ENCODE measurements at places on chromosomes 7 and 10. TPM values are rescaled to one million over a fixed set of nuclear protein-coding genes. Genes with fewer than 3 reads are reported as not detected.

AKR1C1 gene
- total RNA-seq, result 0.81 TPM

EGFR gene
- total RNA-seq, result 28.9 TPM

OR2A12 gene
- total RNA-seq, result not detected

LIPJ gene
- total RNA-seq, result not detected

EPO gene
- total RNA-seq, result not detected

CH25H gene
- total RNA-seq, result 0.55 TPM

TECPR1 gene
- 22.1 TPM for total RNA-seq

NEURL1 gene
- total RNA-seq, result not detected

IDI2 gene
- not detected for total RNA-seq

ACSL5 gene
- total RNA-seq, result 3.2 TPM

GRCh38 chr7:154568346-154568745 is 434.6 kb downstream of the PAXIP1 start:
- no peak for DNase-seq

- DNase-seq, result no peak
Observed at GRCh38 chr10:110840225-110840922, 31.4 kb upstream of the PDCD4 start.

- no peak for DNase-seq
Observed at GRCh38 chr10:97215619-97216260, 30.0 kb upstream of the SLIT1 start.

- no peak for DNase-seq
Observed at GRCh38 chr7:44279731-44280505, 45.5 kb downstream of the CAMK2B start.

- no peak for DNase-seq
Observed at GRCh38 chr10:122557516-122557915, 3.0 kb upstream of the DMBT1 start.

DNA sequence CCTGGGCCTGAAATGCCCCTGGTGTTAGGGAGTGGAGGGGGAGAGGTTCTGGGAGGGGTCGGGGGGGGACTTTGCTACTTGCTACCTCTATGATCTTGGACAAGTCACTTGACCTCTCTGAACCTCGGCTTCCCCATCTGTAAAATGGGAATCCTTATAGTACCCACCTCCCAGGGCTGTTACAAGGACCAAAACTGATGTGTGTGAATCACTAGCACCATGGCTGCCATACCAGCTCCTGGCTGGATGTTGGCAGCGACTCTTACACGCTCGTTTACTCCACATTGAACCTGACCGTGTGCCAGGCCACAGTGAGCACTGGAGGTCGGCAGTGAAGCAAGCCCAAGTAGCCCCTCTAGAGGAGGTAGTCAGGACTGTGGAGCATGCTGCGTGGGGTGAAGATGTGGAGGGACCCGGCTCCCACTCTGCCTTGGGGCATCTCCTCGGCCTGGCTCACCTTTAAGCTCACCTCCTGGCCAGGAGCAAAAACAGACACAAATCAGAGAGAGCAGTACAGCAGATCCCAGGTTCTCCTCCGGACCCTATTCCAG is 28.9 kb downstream of the PPIF start:
- no peak for DNase-seq

DNA sequence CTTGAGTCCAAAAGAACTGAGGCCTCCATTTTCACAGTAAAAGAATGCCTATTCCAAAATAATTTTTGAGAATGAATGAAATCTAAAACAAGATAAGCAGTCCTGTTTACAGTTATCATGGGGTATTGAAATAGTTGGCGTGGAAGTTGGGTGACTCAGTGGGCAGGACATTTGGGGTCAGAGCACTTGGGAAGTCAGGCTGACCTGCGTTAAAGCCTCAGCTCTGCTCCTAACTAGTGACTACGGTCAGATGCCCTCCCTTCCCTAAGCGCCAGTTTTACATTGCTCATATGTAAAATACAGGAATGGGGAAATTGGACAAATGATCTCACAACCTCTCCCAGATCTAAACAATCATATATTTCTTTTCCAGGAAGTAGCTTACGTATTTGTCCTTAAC is 2.3 kb upstream of the PAPSS2 start:
- peak; percentile 73 for DNase-seq

- no peak for DNase-seq
Observed at GRCh38 chr7:37817996-37818720, 30.2 kb upstream of the NME8 start.

GRCh38 chr7:33497051-33497450 is 367.7 kb downstream of the BBS9 start:
- no peak for DNase-seq

GRCh38 chr10:103244666-103245271 is 918 bp upstream of the RPEL1 start:
- peak; percentile 72 for DNase-seq

GRCh38 chr10:133124357-133125211 is 35.4 kb upstream of the KNDC1 start:
- no peak for DNase-seq

GRCh38 chr10:133520193-133520738 is 6.9 kb upstream of the CYP2E1 start:
- DNase-seq, result peak; percentile 81
